ENCODE measurements at places on chromosomes 1 and 21. TPM values are rescaled to one million over a fixed set of nuclear protein-coding genes. Genes with fewer than 3 reads are reported as not detected.

DNA sequence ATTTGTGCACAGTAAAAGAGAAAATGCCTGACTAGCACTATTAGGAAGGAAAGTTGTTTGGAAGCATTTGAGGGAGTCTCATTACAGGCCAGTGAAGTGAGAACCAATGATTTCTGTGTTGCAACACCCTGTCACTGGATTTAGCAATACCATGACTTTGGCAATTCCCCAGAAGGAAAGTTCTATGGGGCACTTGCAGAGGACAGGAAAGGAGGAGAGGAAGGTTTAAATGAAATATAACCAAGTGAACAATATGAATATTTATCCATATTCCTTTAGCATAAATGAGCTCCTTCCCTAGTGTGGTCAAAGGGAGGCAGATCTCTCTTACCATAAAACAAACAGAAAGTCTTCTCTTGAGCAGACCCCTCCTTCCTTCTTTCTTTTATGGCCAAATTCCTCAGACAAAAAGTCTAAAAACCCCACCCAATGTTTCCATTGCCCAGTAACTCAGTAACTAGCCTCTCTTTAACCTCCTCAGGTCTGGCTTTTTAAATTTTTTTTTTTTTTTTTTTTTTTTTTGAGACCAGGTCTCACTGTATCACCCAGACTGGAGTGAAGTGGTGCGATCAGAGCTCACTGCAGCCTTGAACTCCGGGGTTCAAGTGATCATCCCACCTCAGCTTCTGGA lies 5.5 kb downstream of the TLR5 start:
- no peak for DNase-seq

DNA sequence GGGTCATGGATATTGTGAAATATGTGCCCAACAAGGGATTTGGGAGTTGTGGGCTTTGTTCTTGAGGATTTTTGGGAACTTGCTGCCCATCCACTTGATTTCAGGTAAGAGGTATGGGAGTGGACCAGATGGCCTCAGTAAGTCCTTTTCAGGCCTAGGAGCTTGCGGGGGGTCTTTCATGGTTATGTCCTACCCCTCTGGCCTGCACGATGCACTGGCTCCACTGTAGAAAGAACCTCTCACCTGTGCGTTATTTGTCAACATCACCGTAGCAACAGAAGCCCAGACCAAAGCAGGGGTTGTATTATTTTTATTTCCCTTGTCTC lies 8.6 kb downstream of the RIIAD1 start:
- DNase-seq, result no peak

- DNase-seq, result no peak
Observed at GRCh38 chr1:115356356-115356755, 18.3 kb upstream of the NGF start.

- DNase-seq, result no peak
Observed at GRCh38 chr1:227321035-227321434, 2.7 kb upstream of the CDC42BPA start.

GRCh38 chr1:38741341-38741740 lies 118.2 kb downstream of the RRAGC start:
- no peak for DNase-seq

DNA sequence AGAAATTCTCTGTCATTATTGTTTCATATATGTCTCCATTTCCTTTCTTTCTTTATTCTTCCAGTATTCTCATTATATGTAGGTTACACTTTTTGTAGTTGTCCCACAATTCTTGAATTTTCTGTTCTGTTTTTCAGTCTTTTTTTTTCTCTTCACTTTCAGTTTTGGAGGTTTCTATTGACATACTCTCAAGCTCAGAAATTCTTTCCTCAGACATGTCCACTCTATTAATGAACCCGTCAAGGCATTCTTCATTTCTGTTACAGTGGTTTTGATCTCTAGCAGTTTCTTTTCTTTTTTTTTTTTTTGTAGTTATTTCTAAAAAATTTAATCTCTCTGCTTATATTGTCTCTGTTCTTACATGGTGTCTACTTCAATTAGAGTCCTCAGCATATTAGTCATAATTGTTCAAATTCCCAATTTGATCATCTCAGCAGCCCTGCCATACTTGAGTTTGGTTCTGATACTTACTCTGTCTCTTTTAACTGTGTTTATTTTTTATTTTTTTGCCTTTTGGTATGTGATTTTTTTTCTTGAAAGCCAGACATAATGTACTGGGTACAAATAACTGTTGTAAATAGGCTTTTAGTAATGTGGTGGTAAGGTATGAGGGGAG lies 49.5 kb upstream of the KCNK2 start:
- no peak for DNase-seq

TENT5C gene
- 12.1 TPM for total RNA-seq
